Body of pancreas (tissue), 4 donors: ENCODE measurements at places on chromosomes 13 and 19.
A peak's percentile ranks its signal among the peaks of the same experiment; 100 is the strongest.

DNA sequence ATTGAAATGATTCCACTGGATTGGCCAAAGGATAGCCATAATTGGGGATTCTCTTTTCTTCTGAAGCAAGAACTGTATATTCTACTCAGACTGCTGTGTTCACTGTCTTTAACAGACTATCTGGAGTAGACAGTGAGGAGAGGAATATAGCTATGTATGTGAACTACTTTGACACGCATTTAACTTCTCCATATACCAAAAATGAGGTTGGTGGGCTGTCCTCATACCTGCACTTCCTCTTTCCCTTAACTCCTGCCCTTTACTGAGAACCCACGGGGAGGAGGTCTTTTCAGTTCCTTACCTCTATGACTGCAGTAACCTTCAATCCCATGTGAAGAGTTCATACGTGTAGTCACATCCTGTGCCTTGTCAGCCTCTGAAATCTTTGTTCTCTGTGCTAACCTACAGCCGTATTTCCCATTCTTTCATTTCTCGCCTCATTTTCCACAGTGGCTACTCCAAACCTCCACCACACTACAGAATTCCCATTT, 305.8 kb downstream of the MTUS2 start:
- no peak for DNase-seq

- no peak for DNase-seq
These were observed 997 bp downstream of the ELANE start for GRCh38 chr19:853014-853585.

- peak; percentile 80 for DNase-seq
These were observed 900 bp downstream of the PPP1R13L start for GRCh38 chr19:45403781-45404556.

DNA sequence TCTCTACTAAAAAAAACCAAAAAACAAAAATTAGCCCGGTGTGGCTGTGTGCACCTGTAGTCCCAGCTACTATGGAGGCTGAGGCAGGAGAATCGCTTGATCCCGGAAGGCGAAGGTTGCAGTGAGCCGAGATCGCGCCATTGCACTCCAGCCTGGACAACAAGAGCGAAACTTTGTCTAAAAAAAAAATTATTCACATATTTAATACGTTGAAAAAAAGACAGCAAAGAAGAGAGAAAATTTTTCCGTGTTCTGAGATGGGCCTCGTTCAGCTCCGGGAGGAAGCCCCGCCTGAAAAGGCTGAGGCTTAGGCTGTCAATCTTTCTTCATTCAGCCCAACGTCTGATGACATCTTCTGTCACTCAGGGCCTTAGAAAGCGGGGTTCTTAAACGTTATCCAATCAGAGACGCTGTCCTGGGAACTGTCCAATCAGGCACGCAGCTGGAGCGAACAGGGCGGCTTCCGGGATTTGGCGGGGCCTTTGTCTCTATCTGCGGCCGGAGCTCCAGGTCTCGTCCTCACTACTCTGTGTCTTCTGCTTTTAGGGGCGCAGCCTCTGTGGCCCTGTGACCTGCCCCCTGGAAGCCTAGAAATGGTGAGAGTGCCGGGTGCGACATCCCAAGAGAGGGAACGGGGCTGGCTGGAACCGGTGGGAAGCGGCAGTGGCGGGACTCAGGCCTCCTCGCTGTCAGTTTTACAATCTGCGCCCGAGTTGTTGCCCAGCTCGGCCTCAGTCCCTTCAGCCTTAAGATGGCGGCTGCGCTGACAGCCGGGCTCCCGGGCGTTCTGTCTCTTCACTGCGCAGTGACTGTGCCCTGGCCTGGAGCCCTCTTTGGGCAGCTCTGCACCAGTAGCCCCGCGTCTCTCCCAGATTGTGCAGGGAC, at the start of gene ZNF726:
Gene ZNF726, plus strand, starts transcription at position 485 of the 885 bp plus-strand sequence. Its CDS starts 109 bp downstream, at position 594.
- peak; percentile 64 for DNase-seq

- DNase-seq, result no peak
These were observed 115.2 kb upstream of the ARGLU1 start for GRCh38 chr13:106683179-106683578.

GRCh38 chr19:31268751-31269383, 80.4 kb downstream of the TSHZ3 start:
- no peak for DNase-seq

GRCh38 chr13:102045731-102046130, 356.1 kb downstream of the FGF14 start:
- DNase-seq, result no peak

- DNase-seq, result no peak
These were observed 8.0 kb upstream of the GARRE1 start for GRCh38 chr19:34246340-34246739.

DNA sequence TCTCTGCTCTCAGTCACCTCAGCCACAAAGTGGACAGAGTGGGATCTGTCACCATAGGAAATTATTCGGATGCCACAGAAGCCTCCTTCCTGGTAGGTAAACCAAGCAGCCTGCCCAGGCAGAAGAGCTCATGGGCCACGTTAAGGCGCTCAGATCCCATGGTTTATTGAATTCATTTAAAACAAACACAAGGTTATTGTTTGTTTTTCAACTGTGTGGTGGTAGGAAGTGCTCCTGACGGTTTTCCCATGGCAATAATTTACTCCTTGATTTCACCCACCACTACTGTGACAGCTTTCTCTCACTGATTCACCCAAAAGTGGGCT, 14.4 kb downstream of the BCAM start:
- DNase-seq, result no peak

- DNase-seq, result no peak
These were observed 2.5 kb downstream of the PHF11 start for GRCh38 chr13:49498206-49498605.

- DNase-seq, result peak; percentile 64
These were observed 14.5 kb downstream of the PPFIA3 start for GRCh38 chr19:49133621-49134454.

DNA sequence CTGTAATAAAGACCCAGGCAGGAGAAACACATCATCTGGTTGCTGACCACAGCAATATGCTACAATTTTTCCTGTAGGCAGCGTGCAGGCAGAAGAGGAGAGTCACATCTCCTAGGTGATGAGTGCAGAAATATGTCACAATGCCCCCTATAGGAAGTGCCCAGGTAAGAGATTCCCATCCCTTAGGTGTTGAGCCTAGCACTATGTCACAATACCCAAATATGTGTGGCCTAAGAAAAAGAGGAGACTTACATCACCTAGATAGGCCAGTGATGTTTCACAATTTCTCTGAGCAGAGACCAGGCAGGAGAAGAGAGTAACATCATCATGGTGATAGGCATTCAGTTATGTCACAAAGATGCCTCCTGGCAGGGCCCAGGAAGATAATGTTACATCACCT, 49.4 kb upstream of the ZNF728 start:
- DNase-seq, result no peak

DNA sequence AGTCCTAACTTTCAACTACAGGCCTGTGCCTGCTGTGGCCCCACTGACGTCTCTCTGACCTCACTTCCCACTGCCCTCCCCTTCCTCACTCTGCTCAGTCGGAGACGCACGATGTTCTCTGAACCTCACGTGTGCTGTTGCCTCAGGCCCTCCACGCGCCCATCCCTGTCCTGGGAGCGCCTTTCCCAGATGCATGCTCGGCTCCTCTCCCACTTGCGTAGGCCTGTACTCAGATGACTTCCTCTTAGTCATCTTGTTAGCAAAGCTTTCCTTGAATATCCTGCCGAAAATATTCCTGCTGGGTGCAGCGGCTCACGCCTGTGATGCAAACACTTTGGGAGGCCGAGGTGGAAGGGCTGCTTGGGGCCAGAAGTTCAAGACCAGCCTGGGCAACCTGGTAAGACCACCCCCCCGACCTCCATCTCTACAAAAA, 9.3 kb upstream of the SYT5 start:
- DNase-seq, result no peak

DNA sequence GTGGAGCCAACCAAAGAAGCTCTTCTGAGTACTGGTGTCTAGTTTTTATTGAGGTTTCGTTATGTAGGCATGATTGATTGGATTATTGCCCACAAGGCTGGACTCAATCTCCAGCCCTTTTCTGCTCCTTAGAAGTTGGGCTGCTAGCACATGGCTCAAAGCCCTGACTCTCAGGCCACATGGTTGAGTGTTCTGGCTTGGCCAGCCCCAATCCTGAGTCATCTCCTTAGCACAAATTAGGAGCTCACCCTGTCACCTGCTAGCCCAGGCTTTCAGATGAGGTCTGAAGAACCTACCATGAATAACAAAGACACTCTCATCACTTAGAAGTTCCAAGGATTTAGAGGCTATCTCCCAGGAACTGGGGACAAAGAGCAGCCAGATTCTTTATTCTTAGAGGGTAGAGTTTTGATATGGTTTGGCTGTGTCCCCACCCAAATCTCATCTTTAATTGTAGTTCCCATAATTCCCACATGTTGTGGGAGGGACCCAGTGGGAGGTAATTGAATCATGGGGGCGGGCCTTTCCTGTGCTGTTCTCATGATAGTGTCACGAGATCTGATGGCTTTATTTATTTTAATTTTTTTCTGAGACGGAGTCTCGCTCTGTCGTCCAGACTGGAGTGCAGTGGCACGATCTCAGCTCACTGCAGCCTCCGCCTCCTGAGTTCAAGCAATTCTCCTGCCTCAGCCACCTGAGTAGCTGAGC, 11.3 kb downstream of the DPY19L3 start:
- DNase-seq, result no peak

DNA sequence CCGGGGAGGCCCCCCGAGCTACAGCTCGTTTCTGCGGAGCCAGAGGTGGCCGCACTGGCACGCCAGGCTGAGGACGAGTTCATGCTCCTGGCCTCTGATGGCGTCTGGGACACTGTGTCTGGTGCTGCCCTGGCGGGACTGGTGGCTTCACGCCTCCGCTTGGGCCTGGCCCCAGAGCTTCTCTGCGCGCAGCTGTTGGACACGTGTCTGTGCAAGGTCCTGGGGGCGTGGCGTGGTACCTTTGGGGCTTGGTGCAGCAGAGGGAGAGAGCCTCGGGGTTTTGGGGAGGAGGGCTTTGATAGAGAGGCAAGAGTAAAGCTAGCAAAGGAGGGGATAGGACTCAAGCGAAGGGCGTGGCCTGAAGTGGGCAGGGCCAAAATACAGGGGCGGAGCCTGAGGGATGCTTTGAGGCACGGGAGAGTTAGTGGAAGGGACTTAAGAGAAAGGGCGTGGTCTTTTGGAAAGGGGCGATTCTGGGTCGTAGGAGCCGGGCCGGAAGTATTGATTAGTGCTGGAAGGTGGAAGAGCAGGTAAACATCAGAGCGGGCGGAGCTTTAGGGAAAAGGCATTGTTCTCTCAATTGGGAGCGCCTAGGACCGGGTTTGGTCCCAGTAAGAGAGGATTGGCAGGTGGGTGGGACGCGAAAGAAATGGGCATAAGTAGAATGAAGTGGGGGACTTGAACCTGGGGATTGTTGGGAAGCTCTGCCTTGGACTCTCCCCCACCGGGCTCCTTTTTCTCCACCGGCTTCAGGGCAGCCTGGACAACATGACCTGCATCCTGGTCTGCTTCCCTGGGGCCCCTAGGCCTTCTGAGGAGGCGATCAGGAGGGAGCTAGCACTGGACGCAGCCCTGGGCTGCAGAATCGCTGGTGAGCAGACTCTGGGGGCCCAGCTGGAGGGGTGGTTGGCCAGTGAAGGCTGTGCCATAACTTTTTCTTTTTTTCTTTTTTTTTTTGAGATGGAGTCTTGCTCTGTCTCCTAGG, 1.2 kb downstream of the PPM1N start:
- DNase-seq, result peak; percentile 44

GRCh38 chr13:46797501-46798237, 708 bp upstream of the ESD start:
- no peak for DNase-seq
